ENCODE measurements at places on chromosomes 4 and X.

DNA sequence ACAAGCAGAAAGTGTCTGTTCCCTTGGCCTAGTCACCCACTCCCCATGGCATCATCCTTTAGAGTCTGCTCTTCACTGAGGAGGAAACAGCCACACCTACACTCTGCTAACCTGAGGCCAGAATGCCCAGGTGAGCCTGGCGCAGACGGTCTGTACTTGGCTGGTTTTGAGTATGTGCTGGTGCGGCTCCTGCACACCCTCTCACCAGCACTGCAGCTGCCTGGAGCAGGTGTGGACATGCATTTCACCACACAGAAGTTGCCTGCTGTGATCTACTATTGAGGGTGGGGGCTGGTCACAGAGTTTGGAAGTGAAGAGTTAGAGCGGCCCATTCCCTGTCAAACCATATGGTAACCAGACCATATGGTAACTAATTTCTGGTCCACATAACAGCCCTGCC lies 39.5 kb downstream of the KANTR start:
- DNase-seq: no peak

DNA sequence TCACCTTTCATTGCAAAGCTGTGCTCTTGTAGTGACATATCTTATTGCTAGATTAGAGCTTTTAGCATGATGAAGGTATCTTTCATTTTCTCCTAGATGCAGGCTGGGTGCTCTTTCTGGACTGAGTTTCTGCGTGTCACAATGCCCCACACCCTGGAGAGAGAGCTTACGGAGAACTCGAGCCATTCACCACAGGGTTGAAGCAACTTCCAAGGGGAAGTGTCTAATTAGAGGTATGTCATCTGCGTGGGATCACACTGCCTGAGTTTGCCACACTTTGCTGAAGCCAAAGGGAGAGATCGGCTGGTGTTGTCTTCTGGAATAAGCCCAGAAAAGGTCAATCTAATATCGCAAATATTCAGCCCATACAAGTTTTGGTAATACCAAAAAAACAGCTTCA lies 179.3 kb upstream of the MBNL3 start:
- no peak for DNase-seq

DNA sequence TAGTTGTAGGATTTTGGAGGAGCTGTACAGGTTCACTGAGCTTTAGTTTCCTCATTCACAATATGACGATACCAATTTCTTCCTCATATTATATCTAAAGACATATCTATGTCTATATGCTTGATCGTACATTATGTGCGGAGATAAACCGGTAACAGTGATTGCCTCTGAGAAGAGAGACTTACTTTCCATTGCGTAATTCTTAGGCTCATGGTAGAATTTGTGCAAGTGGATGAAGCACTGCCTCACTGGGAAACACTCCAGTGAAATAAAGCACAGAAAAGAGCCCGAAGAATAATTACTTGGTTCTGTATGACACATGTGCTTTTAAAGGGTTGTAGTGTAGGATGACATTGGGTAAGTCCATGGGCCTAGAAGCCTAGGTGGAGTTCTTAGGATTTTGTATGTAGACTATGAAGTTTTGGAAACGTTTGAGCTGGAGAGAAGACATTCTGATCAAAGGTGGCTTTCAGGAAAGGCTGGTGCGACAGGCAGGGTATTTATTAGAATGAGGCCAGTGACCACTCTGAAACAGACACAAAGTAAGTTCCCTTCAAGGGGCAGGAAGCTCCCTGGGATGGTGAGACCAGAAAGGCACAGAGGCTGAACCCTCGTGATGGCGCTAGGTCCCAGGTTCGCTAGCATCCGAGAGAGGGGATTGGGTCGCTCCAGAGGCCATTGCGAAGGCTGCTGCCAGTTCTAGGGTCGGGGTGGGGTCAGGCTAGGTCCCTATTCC lies 649 bp upstream of the VBP1 start:
- DNase-seq: no peak

- no peak for DNase-seq
These were observed 69.8 kb upstream of the MXD4 start for GRCh38 chr4:2331519-2332200.

- no peak for DNase-seq
These were observed 29.9 kb downstream of the ZDHHC9 start for GRCh38 chrX:129813662-129814368.

GRCh38 chr4:69759189-69759604 lies 1.2 kb downstream of the SULT1B1 start:
- DNase-seq: no peak

DNA sequence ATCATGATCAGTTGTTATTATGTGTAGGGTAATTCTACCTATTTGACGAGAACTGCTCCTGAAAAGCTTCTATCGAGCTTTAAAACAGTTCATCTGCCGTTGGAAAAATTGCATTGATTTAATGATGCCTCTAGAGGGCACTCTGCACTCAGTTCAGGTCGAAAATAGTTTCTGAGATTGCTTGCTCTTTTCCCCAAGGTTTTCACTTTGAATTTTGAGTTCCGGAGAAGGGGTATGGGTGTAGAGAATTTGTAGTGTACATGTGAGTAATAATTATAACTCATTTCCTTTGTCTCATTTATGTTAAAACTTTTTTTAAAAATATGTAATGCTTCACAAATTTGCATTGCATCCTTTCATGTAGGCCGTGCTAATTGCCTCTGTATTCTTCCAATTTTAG lies 28.4 kb upstream of the TNIP3 start:
- DNase-seq: no peak

DNA sequence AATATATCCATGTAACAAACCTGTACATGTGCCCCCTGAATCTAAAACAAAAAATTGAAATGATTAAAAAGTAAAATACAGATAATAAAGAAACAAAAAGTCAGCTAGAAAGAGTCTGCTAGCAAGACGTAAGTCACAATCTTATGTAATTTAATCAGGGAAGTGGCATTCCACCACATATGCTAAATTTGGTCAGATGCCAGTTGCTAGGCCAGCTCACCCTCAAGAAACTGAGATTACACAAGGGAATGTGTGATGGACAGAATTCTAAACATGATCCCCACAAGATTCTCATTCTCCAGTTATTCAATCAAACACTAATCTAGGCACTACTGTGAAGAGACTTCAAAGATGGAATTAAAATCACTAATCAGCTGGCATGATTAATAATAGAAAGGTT lies 689.3 kb downstream of the CENPC start:
- DNase-seq: no peak

- DNase-seq: no peak
These were observed 1.5 kb upstream of the PARM1 start for GRCh38 chr4:74931376-74931775.

DNA sequence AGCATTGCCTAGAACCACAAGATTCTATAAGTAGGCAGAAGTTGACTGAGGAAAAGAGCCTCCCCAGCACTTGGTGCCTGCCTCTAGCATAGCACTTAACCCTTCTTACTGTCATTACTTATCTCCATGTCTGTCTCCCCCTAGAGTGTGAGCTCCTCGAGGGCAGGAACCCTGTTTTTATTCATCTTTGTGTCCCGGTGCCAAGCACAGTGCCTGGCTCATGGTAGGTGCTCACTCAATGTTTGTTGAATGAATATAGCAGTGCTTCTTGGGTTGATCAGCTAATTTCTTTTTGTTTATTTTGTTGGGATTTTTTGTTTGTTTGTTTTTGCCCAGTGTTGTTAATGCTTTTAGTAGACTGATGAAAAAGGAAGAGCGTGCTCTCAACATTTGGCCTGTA lies 30.3 kb downstream of the KLF3 start:
- DNase-seq: no peak

GRCh38 chr4:97720869-97721432 lies 422.3 kb downstream of the STPG2 start:
- DNase-seq: no peak

DNA sequence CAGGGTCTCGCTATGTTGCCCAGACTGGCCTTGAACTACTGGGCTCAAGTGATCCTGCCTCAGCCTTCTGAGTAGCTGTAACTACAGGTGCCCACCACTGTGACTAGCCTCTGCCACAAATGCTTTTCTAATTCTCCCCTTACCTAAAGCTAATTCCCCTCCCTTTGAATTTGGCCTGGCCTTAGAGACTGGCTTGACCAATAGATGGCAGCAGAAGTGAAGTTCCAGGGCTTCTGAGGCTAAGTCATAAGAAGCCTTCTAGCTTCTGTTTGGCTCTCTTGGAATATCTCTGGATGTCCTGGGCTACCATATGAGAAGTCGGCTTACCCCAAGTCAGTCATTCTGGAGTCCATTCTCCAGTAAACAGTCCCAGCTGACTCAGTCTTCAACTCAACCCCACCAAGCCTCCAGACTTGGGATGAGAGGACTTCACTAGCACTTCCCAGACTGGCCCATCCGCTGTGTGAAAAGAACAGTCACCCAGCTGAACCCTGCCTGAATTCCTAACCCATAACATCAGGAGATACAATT lies 61.0 kb downstream of the HPRT1 start:
- DNase-seq: peak; percentile 45

DNA sequence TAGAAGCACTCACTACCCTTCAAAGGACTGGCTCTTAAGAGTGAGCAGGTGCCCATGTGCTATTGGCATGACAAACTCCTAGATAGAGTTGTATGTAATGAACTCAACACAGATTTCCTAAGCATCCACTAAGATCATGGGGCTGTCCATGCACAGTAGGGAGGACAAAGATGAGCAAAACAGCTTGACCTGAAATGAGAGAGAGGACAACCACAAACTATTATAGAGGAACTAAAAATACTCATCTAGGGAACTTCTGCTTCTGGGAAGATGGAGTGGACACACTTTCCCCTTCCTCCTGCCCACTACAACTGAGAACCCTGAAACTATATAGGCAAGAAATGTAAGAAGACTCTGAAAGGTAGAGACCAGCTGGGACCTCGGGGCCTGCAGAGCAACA lies 20.8 kb upstream of the TMEM128 start:
- DNase-seq: no peak

GRCh38 chr4:33923469-33923868 lies 2320.8 kb downstream of the ARAP2 start:
- no peak for DNase-seq

- DNase-seq: no peak
These were observed 1.4 kb upstream of the SMR3A start for GRCh38 chr4:70359115-70359661.

DNA sequence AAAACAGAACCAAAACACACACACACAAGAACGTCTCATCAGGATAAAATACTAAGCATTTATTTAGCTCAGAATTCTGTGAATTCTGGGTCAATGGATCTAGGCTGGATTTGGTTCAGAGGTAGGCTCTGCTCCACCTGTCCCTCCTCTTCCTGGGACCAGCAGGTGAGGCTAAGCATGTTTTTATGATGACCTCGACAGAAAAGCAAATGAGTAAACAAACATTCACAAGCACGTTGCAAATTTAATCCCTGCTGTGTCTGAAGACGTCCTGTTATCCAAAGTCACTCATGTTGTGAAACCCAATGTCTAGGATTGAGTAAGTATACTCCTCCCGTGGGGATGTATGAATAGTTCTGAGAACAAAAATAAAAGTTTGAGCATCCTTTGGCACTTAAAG lies 371.4 kb upstream of the TECRL start:
- no peak for DNase-seq

DNA sequence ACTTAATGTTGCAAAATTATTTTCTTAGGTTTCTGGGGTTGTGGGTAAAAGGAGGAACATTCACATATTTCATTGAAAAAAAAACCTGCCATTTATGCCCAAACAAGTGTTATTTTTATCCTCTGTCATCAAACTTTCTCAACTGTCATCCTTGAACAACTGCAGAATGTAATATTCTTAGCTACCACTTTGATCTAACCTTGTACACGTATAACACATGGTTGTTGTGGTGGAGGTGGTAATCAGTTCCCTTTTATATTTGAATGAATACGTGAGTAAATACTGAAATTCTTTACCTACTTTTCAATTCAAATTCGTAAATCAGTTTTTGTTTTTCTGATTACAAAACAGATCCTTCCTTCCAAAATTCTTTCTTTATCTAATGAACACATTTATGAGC lies 3.8 kb upstream of the AMMECR1 start:
- no peak for DNase-seq

DNA sequence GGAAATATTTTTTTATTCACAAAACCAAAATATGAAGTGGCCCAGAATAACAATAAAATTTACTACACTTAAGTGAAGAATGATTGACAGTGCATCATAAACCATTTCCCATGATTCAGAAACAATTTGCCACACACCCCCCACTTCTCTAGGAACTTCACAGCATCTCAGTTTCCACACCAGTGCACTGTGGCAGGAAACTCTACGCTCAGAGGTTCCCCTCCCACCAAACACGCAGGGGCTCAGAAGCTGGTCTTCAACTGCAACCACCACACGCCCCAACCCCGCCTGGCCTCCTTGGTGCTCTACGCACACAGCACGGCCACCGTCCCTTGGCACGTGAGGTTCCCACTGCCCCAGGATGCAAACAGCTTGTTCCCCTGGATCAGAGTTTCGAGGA lies 63.7 kb downstream of the ZFYVE28 start:
- DNase-seq: no peak

- peak; percentile 7 for DNase-seq
These were observed 573 bp downstream of the HTR2C start for GRCh38 chrX:114584375-114584943.
